Mucosa of gallbladder (tissue), 1 donor: ENCODE measurements at places on chromosomes 6 and 20.

- DNase-seq = no peak
Observed at GRCh38 chr20:58473453-58474425, 41.5 kb downstream of the APCDD1L start.

- no peak for DNase-seq
Observed at GRCh38 chr20:41452226-41452625, 85.6 kb upstream of the EMILIN3 start.

GRCh38 chr6:104888066-104888465 lies 28.3 kb upstream of the HACE1 start:
- no peak for DNase-seq

GRCh38 chr20:391041-391711 lies 10.6 kb downstream of the TRIB3 start:
- no peak for DNase-seq
